ENCODE measurements at places on chromosomes 1 and 21.
A peak's percentile ranks its signal among the peaks of the same experiment; 100 is the strongest.

GRCh38 chr1:68651115-68651514 is 154.2 kb upstream of the DEPDC1 start:
- no peak for DNase-seq

GRCh38 chr1:145758116-145758515 is 38.8 kb downstream of the CD160 start:
- DNase-seq = no peak

- DNase-seq = no peak
These were observed 4.9 kb upstream of the ABCD3 start for GRCh38 chr1:94413311-94413710.

- DNase-seq = peak; percentile 9
These were observed 163.4 kb upstream of the USP24 start for GRCh38 chr1:55378582-55378981.

GRCh38 chr1:247110627-247111258 is 6.6 kb upstream of the ZNF669 start:
- no peak for DNase-seq

DNA sequence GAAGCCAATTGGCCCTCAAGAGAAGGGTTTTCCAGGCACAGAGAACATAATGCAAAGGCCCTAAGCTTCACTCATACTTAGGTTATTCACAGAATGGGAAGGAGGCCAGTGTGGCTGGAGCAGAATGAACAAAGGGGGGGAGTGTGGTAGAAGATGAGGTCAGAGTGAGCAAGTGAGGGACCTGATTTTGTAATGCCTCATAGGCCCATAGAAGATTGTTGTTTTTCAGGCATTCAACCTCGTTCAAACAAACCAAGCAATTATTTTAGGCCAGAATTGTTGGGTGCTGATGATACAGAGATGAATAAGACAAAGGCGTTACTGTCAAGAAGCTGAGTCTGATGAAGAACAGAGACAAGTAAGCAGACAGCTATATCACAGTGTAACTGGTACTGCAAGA is 54.5 kb upstream of the RAP1A start:
- DNase-seq = no peak

- no peak for DNase-seq
These were observed 287.6 kb upstream of the C1orf105 start for GRCh38 chr1:172132836-172133235.

- DNase-seq = peak; percentile 45
These were observed at the start of gene ZSWIM5 for GRCh38 chr1:45205910-45206721. Gene ZSWIM5, minus strand, starts transcription at chr1:45206605. Its CDS starts 255 bp downstream, at chr1:45206350.

- no peak for DNase-seq
These were observed 6.2 kb downstream of the TNNT2 start for GRCh38 chr1:201371276-201371675.

DNA sequence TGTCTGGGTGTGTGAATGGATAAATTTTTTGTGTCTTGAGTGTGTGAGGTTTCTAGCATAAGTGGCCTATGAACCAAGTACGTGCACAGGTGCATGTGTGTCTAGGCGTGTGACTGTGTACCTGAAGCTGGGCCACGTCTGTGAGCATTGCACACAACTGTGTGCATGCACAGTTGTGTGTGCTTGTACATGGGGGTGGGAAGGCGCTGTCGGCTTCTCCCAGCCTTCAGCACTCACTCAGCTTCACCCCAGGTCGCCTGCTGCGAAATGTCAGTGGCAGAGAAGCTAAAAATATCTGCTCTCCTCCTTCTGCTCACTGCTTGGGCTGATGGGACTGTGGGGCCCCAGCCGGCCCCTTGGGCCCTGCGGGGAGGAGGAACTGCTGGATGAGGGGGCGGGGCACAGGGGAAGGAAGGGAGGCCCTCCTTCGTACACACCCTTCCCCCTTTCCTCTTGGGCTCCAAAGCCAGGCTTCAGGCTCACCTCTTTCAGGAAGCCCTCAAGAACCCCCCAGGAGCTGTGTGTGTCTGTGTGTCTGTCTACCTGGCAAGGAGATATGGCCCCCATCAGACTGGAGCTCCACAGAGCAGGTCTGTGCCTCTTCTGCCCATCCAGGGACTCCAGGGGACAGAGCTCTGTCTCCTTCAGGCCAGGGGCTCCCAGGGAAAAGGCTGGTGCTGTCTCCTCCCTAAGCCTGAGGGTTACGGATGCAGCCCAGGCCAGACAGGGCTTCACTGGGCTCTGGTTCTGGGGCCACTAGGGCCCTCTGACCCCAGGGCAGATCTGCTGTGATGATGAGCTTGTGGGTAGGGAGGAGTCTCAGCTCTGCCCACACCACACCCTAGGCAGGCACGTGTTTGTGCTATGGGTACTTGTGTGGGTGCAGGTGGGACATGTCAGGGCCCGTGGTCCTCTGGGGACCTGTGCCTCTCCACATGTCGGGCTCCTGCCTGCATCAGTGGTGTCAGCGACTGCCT is 35.6 kb upstream of the WASF2 start:
- DNase-seq = peak; percentile 66

- DNase-seq = no peak
These were observed 66.6 kb upstream of the EFHD2 start for GRCh38 chr1:15343099-15343498.

All from RWPE1 (cell line).